CD4-positive, alpha-beta T cell treated with Interleukin-1 beta for 1 hour (primary cell): ENCODE measurements at places on chromosomes 12 and 14.

DNA sequence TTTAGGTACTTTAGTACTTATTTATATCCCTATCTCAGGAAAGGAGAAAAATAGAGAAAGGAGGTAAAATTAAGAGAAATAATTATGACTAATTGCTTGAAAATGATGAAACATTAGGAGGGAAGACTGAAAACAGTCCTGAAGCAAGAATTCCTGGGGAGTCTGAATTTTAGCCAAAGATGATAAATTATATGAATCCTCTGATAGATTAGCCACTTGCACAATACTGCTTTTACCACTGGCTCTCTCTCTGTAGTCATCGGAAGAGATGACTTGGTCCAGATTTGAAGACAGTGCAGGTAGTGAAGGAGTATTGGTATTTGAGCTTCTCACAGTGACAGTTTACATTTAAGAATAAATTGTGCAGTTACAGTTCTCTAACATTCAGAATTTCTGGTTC lies 83.8 kb upstream of the CLEC14A start:
- DNase-seq = no peak

DNA sequence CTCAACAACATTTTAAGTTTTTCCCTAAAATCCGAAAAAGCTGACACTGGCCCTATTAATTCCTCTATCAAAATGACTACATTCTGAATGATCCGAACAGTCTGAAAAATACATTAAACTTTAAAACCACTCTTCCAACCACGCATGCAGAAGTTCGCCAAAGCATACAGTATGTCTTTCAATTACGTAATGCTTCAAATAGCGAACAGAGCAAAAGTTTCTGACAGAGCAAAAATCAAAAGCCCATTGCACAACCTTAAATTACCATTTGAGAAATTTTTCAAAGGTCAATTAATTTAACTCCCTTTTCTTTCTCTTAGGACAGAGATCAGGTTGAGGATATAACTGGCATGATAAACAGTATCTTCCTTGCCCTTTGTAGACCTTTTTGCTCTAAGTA lies 33.2 kb downstream of the LRIG3 start:
- no peak for DNase-seq

GRCh38 chr14:51019089-51019488 lies 74.8 kb upstream of the PYGL start:
- no peak for DNase-seq

DNA sequence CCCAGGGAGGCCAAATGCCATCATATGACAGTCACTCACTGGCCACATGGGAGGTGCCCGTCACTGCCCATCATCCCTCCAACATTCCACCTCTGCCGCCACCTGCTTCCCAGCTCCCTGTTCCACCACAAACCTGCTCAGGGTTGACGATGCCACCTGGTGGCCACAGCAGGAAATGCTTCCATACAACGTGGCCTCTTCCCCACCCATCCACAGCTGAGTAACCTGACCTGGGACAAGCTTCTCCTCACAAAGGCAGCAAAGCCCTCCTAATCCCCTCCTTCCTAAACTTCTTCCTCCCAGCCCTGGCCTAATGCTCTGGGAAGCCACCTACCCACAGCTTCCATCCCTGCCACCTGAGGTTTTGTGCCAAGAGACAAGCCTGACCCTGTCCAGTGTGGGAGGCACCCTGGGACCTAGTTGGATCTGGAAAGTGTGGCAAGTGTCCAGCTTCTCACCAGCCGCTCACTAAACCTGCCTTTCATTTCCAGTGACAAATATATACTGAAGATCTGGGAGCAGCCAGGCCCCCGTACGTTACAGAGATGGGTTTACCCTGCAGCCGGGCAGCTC lies 4.3 kb downstream of the DEGS2 start:
- no peak for DNase-seq

DNA sequence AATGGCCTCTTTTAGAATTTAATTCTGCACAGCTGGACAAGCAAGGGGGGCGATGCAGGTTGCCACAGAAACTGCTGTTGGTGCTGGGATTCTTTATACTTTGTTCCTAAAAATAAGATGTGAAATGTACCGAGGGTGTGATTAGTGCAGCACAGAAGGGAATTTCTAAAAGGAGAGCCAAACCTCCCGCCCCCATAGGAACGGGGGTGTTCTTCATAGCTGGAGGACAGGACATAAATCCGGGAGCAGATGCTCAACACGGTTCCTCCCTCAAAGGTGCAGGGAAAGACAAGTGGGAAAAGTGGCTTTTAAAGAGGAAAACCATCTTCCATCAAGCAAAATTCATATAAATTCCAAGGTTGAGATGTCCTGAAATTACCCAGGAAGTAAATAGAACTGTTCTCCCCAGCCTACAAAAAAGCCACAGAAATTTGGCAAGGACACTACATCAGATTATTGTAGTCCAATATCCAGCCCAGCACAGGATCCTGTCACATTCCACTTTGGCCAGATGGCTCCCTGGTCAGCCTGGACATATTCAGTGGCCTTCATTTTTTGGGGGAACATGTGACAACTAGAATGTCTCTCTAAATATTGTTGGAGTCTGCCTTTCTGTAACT lies 51.4 kb upstream of the TMX1 start:
- no peak for DNase-seq
